Stimulated activated CD4-positive, alpha-beta T cell treated with anti-CD3 and anti-CD28 coated beads, Interleukin-2, amount 100 ng/mL, for 48 hours (primary cell): ENCODE measurements at places on chromosomes 13 and 19.

- no peak for DNase-seq
Measured at GRCh38 chr19:7865262-7865911, 8.8 kb downstream of the PRR36 start.

DNA sequence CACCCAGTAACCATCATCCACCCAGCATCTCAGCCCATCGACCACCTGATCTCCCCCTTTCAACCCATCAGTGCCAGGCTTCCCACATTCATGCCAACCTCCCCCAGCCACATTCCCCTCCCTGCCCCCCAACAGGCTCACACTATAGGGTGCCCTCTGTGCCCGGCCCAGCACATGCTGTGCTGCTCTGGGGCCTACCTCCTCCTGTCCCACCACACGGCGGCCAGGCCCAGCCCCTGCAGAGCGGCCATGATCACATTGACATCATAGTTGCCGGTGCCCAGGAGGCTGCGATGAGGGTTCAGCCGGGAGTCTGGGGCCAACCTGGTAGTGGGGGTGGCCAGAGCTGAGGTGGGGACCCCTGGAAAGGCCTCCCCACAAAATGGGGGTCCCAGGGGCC lies 3.6 kb downstream of the JOSD2 start:
- DNase-seq = no peak

DNA sequence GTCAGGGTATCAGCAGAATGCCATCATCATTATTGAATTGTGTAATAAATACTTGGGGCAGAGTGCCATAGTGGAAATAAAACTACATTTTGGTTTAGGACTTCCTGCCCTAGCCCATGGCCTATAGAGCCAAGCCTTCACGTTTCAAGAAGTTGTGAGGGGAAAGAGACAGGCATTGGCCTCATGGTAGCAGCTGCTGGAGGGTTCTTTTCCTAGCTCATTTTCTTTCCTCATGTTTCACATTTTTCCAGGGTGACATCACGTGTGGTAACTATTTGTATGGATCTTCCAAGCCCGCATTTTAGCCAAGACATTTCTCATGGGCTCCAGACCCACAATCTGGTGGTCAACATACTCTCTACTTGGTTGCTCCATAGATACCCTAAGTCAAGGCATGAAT lies 80.4 kb downstream of the LRCH1 start:
- no peak for DNase-seq

DNA sequence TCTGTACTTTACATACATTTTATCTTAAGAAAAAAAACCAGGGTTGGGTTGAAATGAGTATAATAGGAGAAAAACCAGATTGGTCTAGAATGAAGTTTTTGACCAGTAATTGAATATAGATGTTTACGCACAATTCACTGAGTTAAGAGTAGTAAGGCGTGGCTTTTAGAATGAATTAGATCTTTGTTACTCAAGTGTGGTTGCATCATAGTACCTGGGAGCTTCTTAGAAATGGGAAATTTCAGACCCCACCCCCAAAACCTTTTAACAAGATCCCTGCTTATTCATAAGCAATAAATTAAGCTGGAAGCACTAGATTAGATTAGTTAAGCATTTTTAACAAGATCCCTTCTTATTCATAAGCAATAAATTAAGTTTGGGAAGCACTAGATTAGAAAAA lies 28.7 kb upstream of the LMO7 start:
- no peak for DNase-seq

DNA sequence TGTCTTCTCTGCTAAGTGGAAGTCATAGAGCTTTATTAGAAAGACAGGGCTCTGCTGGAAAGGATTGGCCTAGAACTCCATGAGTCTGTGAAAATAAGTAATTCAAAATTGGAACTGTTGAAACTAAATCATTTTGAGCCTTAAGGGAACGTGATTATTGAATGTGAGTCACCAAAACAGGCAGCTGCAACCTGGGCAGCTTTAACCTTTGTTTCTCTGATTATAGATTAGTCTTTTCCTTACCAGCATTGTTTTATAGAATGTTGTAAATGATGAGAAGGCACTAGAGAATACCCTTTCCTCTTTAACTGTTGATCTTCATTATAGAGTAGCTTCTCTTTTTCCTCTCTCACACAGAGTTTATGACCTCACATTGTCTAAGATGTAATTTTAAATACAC lies 638.8 kb upstream of the SLITRK6 start:
- DNase-seq = no peak

DNA sequence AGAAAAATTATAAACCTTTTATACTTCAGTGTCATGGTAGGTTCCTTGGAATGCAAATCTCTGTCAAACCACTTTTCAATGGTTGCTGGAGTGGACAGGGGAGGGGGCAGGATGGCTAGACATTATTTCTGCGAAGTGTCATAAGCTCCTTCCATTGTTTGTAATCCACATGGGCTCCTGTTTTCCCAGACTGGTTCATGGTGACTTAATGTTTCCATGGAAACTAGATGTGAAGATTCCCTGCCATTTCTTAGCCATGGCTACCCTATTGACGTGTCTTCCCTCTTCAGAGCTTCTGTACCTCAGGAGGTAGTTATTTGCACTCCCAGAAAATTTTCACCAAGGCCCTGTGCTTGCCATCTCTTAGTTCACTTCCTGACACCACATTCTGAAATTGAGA lies 95.3 kb downstream of the UFM1 start:
- no peak for DNase-seq
